NCI-H187 treated with DMSO at 0.1 percent for 48 hours (cell line): ENCODE measurements at places on chromosomes 12 and 14.

GRCh38 chr12:40325349-40325960 is 100.7 kb downstream of the LRRK2 start:
- peak; percentile 61 for DNase-seq

DNA sequence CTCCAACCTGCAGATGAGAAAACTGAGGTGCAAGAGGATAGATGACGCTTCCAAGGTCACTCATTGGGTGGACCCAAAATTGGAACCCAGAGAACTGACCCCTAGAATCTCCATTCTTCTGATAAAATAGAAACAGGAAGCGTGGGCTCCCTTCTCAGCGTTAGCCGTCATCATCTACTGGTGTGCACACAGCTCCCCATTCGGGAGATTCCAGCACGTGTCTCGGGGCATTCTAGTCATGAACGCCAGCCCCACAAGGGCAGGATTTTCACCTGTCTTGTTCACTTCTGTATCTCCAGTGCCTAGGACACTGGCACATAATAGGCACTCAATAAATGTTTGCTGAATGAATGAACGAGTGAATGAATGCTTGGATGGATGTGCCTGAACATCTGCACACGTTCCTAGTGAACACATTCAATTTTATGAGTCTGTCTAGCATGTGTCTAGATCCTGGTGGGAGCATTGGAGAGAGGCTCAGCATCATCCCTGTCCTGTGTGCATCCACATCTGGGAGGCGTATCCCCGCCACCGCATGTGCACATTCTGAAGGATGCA is 30.5 kb downstream of the RASAL1 start:
- no peak for DNase-seq

- no peak for DNase-seq
These were observed 22.3 kb upstream of the EPS8 start for GRCh38 chr12:15811214-15812127.

GRCh38 chr12:46388427-46389021 is 16.0 kb upstream of the SLC38A2 start:
- no peak for DNase-seq

DNA sequence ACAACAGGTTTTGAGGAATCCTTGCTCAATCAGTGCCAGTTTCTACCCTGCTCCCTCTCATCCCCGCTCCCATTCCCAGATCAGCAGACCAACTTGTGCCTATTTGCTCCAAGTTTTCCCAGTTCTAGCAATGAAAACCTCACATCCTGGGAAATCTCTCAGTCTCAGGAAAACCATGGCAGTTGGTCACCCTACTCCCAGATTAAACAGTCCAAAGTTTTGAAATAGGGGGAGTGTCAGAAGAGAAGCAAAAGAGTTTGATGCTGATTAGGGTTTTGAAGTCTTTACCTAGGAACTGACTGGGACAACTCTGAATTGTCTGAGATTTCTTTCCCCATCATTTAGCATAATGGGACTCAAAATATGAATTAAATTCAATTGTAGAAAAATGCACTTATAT is 95.8 kb upstream of the ARID2 start:
- no peak for DNase-seq

GRCh38 chr12:1842183-1842904 is 22.0 kb downstream of the LRTM2 start:
- no peak for DNase-seq

- DNase-seq, result peak; percentile 96
These were observed 84.6 kb upstream of the NAV3 start for GRCh38 chr12:77746096-77746495.

DNA sequence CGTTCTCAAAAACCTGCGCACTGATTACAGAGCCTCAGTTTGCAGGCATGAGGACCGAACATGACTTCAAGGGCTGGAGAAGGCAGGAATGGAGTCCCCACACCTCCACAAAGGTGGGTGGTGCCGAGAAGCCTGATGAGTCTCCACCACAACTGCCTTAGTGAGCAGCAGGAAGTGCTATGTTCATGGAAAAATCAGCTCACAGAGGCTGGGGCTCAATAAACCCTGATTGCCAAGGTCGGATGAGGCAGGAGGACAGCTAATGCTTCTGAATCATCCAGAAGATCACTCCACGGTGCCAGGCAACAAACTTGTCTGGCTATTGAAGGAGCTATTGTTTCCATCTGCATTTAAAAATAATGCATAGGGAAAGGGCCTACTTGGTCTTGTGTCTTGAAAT is 31.1 kb downstream of the APPL2 start:
- DNase-seq, result no peak

- no peak for DNase-seq
These were observed 30.9 kb downstream of the ABCB9 start for GRCh38 chr12:122935318-122935717.

GRCh38 chr12:28065889-28066630 is 93.5 kb upstream of the PTHLH start:
- no peak for DNase-seq

DNA sequence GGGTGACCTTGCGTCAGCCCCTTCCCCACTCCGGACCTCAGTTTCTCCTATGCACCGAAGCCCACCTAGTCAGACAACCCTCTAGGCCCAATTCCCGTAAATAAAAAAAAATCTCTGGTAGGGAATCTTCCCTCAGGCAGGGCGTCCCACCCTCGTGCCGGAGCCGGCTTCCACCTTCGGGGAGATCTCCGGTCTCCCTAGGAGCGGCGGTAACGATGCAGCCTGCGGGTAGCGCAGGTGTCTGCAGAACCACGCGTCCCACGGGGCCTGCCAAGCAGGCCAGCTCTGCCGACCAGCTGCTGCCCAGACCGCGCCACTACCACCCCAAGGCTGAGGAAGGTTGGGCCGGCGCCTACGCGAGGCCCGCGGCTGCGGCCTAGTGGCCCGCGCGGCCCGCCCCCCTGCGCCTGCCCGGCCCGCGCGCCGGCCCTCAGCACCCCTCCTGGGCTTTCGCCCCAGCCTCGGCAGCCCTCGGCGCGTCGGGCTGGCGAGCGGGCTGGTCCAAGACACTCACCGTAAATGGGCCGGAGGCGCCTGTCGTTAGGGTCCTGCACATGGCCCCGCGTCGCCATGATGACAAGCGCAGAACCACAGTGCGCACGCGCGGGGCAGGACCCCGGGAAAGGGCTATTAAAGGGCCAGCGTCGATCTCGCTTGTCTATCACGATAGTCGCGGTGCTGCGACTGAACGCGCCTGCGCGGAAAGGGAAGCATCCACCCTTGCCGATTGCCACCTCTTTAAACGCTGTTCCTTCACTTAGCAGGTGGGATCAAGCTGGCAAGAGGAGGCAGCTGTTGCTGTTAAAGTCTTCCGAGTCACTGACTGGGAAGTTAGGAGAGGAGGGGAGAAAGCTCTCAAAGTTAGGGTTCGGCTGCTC is at the start of gene NAA25:
Gene NAA25, minus strand, starts transcription at position 582 of the 878 bp plus-strand sequence. Its CDS starts 10 bp downstream, at position 572.
- peak; percentile 36 for DNase-seq

DNA sequence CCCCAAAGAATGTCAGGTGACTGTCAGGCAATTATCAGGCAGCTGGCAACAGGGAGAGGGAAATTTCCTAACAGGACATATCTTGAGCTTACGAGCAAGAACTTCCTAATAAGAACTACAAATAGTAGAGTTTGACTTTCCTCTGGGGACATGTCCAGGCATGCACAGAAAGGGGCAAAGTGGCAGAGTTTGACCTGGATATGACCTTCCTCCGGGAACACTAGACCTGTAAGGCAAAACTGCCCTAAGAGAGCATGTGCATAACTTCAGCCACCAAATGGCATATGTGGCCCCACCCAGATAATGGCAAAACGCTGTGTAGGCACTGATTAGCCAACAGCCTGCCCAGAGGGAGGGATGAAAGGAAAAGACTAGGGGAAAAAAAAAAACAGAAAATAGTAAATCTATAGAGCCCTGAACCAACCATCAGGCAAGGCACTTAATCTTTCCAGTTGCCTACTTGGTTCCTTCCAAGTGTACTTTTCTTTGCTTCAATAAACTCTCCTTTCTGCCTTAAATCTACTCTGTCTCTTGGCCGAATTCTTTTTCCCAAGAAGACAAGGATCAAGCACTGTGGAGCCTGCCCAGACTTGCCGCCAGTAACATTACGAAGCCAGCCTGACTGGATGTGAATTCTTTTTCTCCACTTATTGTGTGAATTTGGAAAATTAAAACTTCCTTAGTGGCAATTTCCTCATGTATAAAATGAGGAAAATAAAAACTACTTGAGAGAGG is 164.1 kb downstream of the SPTSSA start:
- DNase-seq, result no peak

GRCh38 chr14:67428501-67429031 is 16.6 kb upstream of the PLEK2 start:
- no peak for DNase-seq

DNA sequence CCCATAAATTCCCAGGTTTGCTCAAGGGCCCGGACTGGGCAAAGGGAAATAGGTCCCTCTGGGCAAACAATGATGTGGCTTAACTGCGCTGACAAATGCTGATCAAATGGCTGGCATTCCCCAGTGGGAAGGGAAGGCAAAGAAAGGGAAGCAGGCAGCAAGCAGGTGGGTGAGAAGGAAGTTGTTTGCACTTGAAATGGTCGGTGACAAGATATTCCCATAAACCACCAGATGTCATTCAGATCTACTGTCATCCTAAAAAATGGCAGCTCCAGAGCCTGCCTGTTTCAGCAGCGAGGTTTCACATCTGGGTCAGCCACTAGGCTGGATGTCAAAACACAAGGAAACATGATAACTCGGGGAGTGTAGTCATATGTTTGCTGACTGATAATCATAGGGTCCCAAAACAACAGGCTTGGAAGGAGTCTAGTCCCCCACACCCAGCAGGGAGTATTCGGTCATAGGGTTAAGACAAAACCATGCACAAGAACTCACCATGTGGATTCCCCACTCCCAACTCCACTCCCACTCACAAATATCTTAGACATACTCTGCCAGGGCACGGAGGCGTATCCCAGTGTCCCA is 37.9 kb upstream of the MDM1 start:
- DNase-seq, result peak; percentile 85

DNA sequence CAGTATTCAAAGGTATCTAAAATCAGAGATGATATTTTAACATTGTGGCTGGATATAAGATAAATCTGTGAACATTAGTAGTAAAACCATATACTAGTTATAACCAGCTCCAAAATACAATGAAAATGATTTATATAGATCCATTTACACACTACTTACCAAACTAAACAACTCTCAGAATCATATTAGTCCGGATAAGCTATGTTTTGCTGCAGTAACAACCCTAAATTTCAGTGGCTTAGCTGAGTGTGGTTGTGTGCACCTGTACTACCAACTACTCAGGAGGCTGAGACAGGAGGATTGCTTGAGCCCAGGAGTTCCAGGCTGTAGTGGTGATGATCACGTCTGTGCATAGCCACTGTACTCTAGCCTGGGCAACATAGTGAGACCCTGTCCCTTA is 23.8 kb downstream of the ZDHHC17 start:
- no peak for DNase-seq

DNA sequence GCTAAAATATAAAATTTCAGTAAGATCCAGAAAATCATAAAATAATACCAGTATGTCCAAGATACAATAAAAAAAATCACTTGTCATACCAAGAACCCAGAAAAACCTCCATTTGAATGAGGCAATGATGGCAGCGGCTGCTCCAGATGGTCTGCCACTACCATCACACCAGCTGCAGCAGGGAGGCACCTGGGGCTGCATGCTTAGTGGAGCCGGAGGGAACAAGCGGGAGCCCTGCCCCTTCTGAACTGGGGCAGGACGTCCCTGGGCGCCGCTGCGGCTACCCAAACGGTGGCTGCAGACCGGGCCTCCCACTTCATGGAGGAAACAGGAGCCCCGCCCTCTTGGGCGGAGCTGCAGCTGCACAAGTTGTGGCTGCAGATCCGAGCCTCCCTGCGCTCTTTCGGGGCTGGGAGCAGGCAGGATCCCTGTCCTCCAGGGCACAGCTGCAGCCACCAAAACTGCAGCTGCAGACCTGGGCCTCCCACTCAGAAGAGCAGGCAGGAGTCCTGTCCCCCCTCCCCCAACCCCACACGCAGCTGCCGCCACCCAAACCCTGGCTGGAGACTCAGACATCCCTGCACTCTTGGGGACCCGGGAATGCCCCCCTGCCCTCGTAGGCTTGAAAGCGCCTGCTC is 36.1 kb upstream of the OR5AU1 start:
- peak; percentile 67 for DNase-seq

GRCh38 chr12:76962099-76962498 is 83.3 kb upstream of the CSRP2 start:
- no peak for DNase-seq

GRCh38 chr14:79412822-79413221 is 798.5 kb downstream of the DIO2 start:
- DNase-seq, result no peak

DNA sequence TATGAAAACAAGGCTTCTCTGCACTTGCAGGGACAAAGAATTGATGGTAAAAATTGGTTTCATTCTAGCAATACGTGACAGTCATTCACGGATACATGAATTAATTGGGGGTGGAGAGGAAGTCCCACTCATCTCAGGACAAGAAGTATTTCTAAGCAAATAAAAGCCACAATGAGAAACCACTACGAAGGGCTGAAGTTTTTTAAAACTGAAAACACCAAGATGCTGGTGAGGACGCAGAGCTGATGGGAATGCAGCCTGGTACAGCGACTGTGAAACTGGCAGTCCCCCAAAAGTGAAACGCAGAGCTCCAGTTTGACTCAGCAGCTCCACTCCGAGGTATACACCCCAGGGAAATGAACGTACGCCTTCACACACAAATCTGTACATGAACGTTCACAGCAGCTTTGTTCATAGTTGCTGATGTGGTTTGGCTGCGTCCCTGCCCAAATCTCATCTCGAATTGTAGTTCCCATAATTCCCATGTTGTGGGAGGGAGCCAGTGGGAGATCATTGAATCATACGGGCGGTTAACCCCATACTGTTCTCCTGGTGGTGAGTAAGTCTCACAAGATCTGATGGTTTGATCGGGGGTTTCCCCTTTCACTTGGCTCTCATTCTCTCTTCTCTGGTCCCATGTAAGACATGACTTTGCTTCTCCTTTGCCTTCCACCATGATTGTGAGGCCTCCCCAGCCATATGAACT is 89.0 kb downstream of the SCARB1 start:
- DNase-seq, result no peak

GRCh38 chr14:31770271-31770670 is 209.1 kb downstream of the NUBPL start:
- no peak for DNase-seq

GRCh38 chr14:40859055-40859454 is 747.6 kb upstream of the LRFN5 start:
- no peak for DNase-seq

DNA sequence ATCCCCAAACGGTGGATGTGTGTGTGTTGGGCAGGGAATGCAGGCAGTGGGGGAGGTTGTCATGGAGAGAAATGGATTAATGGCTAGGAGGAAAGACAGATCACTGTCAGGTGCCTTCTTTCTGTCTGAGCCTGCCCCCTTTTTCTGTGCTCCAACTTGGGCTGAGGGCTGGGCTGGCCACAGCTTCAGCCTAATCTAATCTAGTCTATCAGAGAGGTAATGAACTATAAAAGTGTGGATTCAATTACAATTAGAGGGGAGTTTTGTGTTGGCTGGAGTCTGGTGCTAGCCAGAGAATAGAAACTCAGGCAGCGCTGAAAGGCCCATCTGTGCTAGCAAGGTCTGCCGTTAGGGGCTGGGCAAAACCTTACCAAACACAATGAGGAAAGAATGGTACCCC is 41.2 kb downstream of the NEUROD4 start:
- no peak for DNase-seq

GRCh38 chr14:102949062-102949800 is 26.8 kb downstream of the AMN start:
- no peak for DNase-seq
